ENCODE measurements at places on chromosomes 3 and 15. TPM values are rescaled to one million over a fixed set of nuclear protein-coding genes. Genes with fewer than 3 reads are reported as not detected.

The TMEM207 gene
- polyA plus RNA-seq: not detected

The SETD5 gene
- 39.7 TPM for polyA plus RNA-seq

DNA sequence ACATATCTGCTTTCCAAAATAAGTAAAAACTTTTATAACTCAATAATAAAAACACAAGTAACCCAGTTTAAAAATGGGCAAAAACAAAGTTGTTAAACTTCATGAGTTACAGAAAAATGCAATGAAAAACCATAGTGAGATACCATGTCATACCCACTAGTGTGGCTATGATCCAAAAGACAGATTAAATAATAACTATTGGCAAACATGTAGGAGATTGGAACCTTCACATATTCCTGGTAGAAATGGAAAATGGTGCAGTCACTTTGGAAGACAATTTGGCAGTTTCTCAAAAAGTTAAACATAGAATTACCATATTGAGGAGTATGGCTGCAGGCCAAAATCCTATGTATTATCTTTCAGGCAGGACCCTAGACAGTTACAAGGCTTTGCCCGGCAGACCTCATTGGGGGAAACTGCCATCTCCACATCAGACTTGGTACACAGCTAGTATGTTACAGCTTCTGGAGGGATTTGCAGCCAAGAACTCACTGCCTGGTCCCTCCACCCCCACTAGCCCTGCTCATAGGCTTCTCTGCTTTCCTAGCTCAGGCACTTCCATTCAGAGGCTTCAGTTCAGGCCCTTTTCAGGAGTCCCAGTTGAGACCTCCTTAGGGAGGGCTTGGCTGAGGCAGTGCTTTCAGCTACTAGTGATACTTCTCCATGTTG, 147.8 kb downstream of the NEK10 start:
- no peak for DNase-seq

- peak; percentile 26 for DNase-seq
Measured at GRCh38 chr3:188090620-188091309, 63.2 kb upstream of the LPP start.

All from urinary bladder (tissue), 4 donors.